ENCODE measurements at places on chromosomes 12 and 14.

- no peak for DNase-seq
Measured at GRCh38 chr14:104383996-104384775, 195.4 kb upstream of the C14orf180 start.

DNA sequence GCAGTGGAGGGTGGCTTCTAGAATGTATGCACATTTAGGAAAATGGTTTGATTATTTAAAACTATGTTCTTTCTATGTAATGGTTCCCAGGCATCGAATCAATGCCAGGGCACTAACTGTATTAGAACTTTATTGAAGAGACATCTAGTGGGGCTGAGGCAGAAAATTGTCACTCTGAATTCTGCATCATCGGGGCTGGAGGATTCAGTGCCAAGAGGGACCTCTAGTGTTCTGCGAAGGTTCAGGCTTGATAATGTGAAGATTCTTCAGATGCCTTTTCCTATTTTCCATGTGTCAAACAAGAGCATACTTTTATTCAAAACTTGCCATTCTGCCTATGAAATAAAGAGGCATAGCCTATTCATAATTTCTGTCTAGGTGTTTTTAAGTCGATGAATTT, 146.3 kb downstream of the CAND1 start:
- no peak for DNase-seq

- DNase-seq, result no peak
Measured at GRCh38 chr12:78645956-78646355, 218.6 kb upstream of the SYT1 start.

DNA sequence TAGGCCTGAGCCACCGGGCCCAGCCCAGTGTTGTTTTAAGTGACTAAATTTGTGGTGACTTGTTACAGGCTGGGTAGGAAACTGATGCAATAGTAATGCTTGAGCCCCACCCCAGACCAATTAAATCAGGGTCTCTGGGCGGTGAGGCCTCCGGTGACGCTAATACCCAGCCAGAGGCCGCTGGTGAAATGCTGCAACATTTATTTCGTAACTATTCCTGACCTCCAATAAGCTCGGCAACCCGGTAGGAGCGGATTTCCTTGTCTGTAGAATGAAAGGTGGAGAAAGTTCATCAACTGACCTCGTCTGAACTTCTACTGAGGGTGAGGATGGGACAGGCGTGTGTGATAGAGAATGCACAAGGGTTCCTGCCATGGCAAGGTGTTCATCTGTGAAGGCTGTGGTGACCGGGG, 42.3 kb downstream of the FZD10 start:
- no peak for DNase-seq

DNA sequence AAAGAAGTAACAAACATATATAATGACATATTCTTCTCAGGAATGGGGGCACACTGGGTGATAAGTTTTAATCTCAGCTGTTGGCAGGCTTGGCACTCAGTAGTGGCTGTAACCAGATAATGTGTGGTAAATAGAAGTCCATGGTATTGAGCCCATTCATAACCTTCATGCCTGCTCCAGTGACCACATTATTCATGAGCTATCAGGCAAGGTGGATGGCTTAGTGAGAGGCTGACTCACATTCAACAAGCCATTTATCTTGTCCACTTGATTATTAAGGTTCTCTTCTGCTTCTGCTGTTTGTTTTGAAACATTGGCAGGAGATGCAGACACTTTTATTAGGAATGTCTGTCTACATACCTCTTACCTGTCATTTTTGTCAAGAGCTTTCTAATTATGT, 950.4 kb upstream of the LRFN5 start:
- DNase-seq, result no peak

- DNase-seq, result no peak
Measured at GRCh38 chr14:53432378-53432802, 279.3 kb upstream of the DDHD1 start.

DNA sequence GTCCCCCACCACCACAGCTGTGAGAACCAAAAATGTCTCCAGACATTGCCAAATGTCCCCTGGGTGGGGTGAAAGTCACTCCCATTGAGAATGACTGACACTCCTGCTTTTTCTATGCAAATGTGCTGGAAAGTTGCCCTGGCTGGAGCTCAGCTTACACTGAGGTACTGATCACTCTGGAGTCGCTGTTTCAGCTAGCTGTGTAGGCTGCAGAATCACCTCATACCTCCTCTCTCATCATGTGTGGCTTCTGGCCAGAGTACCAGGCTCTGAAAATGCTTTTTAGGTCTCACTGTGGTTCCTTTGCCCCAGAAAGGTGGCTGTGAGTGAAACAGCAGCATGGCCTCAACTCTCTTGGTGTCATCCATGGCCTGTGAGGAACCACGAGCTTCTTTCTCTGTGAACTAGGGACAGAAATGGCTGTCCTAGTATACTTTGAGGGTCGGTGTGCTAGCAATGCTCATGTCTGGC, 414.4 kb downstream of the DPF3 start:
- no peak for DNase-seq

- no peak for DNase-seq
Measured at GRCh38 chr12:116336542-116337065, 59.1 kb upstream of the MED13L start.

- DNase-seq, result no peak
Measured at GRCh38 chr14:73358187-73358586, 100.2 kb downstream of the NUMB start.

DNA sequence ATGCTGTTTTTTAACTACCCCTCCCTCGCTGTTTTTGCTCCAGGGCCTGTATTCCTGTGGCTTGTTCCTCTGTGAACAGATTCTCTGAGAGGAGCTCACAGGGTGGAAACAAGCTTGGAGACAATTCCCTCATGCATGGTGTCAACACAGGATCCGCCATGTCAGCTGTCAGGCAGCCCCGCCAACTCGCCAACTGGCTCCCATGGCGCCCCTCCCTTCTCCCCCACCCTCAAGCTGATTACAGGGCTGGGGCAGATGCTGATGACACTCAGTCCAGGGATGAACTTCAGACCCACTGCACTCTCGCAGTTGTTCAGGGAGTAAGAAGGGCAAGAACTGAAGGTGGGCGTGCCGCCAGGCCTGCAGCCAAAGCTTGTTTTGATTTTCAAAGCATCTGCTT, 229.9 kb downstream of the NTF3 start:
- no peak for DNase-seq

GRCh38 chr12:123351349-123351748, 13.3 kb downstream of the SBNO1 start:
- no peak for DNase-seq

DNA sequence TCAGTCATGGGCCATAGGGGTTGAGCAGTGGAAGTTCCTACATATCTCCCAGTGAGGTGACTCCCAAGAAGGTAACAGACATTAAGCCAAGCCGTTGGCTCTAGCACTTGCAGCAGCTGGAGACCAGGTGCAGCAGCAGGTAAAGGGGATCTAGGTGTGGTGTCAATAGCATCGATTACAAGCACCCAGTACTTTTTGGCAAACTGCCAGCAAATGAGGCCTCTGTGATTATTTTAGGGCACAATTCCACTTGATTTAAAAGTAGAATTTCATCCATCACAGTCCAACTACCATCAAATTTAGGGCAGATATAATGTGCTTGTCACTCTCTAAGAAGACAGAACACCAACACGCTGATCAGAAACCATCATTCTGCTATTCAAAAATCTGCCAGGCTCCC, 224.1 kb upstream of the EGLN3 start:
- DNase-seq, result no peak

DNA sequence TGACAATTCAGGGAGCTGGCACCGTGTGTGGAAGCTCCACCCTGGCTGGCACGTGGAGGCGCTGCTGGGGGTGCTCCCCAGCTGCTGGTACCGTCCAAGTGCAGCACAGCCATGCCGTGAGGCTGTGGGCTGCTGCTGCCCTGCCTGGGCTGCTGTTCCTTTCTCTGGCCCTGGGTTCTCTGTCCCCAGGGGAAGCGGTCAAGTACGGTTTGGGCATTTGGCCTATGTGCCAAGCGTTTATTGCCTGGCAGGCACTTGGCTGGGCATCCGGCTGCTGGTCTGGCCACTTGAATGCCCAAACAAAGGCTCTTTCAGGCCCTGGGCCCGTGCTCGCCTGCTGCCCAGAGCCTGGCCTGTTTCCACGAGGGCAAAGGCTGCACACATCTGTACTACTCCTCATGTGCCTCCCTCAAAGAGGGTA, 39.6 kb downstream of the RHOF start:
- no peak for DNase-seq

DNA sequence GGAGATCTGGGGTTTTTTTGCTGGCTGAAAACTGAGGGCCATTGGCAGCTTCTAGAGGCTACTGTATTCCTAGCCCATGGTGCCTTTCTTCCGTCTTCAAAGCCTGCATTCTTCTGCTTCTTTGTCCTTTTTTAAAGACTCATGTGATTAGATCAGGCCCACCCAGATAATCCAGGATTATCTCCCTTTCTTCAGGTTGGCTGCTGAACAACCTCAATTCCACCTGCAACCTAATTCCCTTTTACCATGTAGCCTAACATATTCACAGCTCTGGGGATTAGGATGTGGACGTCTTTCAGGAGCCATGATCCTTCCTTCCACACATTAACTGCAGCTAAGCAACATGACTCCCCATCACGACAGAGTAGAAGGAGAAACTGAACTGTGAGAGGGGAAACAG, 985.5 kb downstream of the DIO2 start:
- no peak for DNase-seq

Measured in NCI-H1436 treated with DMSO at 0.1 percent for 48 hours (cell line).